Stimulated activated CD8-positive, alpha-beta memory T cell treated with anti-CD3 and anti-CD28 coated beads, Interleukin-4, amount 100 ng/mL, for 48 hours (primary cell): ENCODE measurements at places on chromosomes 7 and 10.
A peak's percentile ranks its signal among the peaks of the same experiment; 100 is the strongest.

DNA sequence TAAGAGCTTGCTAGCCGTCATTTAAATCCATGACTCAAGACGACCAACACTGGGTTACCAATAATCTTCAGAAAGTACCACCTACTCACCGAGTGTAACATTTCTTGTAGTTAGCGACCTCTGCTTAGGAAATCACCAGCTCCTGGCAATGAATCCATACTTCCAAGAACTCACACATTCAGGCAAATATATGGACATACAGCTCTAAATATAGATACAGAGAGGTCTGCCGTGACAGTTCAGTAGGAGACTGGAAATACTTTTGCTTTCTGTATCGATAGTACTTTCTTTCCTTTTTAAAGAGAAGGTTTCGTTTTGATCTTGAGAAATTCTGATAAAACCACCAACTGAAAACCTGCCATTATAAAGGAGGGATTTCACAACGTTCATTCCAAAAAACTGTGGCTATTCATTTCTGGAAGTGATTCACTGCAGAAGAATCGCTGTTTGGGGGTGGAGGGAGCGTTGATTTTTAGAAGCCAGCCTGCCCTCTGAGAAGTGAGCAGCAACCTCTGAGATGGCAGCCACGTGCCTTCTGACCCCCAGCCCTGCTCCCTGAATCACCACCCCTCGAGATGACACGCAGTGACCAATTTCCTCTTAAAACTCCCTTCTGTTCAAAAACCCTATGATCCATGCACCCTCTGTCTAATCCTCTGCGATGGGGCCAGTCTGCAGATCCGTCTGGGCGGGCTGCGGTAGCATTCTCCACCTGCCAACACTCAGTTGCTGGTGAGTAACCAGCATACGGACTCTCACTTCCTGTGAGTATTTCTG lies 179.0 kb upstream of the KLF14 start:
- peak; percentile 85 for DNase-seq

DNA sequence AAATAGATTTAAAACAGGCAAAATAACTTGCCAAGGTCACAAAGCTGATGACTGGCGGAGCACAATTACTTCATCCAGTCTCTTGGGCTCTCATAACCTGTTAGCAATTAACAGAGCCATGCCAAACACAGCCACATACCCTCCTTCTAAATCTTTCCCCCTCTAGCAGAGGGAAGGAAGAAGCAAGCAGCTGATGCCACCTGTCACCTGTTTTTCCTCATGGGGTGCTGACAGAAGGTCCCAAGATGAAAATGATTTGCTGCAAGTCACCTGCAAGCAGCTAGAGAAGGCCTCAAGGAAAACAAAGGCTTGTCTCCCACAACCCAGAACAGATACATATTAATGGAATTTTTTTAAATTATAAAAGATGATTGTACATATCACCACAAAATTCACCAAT lies 117.8 kb downstream of the GFRA1 start:
- no peak for DNase-seq

DNA sequence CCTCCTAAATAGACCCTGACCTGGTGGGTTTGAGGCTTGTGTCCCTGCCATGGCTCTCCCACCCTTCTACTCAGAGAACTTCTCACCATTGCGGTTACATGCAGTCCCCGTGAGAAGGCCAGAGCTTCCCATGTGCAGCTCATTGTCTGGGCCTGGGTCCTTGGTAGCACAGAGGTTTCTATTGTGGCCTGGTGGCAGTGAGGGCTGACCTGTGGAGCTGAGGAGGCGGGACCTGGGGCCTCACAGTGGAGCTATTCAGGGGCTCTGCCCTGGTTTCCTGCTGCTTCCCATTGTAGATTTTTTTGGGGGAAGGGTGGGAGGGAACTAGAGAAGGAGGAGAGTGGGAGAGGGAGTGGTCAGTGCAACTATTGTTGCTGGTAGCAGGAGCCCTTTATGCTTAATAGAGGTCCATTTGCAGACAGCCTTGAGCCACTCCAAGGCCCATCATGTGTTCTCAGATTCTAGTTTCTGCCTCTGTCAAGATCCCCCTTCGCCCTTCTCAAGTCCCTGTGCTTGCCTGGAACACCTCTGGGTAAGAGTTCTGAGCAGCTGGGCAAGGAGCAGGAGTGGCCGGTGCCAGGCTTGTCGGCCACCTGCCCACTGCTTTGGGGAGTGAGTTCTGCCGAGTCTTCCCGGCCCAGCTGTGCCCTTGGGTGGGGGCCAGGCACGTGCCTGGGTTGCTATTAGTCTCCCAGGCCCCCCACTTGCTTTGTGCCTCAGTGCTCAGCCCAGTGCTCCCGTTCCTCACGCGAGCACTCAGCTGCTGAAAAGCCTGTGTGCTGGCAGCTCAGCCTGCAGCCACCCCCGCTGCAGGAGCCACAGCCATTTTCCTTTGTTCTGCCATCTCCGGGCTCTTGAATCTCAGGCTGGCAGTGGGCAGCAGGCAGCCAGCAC lies 10.7 kb downstream of the TSPAN14 start:
- peak; percentile 35 for DNase-seq

- no peak for DNase-seq
Observed at GRCh38 chr7:15936991-15937390, 250.5 kb upstream of the MEOX2 start.

DNA sequence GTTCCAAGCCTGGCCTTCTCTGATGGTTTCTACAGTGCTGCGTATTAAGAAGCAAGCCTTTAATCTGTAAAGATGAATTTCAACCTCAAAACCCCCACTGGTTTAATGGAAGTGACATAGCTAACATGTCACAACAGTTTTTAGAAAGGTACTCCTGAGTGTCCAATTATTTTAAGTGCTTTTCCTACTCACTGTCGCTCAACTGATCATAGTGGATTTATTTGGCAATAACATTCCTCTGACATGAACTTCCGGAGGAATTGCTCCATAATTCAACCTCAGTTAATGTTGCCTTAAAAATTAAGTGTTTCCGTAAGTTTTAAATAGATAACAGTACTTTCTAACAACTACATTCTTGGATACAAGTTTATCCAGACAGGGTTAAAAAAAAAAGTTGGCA lies 57.5 kb downstream of the AGMO start:
- DNase-seq: no peak

DNA sequence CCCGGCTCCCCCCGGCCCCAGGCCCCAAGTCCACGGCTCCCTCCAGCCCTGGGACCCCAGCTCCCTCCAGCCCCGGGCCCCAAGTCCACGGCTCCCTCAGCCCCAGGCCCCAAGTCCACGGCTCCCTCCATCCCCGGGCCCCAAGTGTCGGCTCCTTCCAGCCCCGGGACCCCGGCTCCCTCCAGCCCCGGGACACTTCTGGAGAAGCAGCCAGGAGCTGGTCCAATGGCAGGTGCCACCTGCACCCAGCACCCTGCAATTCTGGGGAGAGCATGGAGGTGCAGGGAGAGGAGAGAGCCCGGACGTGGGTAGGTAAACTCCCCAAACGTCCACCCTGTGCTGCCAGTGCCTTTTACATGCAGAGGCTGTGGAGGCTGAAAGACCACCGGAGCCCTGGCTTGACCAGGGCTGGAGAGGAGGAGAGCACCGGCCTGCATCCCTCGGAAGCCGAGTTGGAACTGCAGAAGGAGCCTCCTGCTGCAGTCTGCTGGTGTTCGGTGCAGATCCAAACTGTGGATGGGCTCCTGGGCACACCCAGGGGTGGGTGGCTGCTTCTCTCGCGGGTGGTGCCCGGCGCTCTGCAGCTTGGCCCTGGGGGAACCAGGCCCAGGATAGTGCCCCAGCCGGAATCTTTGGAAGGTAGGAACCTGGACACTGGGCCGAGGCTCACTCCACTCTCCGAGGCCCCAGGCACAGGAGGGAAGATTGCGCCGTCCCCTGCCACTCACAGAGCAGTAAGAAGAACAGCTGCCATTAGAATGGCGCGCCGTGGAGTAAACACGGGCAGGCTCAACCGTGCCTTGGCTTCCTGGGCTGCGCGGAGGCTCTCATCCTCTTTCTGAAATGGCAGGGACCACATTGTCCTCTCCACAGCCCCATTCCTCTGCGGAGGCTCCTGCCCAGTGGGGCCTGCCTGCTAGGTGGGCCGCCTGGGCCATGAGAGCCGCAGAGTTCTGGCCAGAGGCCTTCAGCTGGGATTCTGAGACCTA lies 14.7 kb downstream of the SHH start:
- no peak for DNase-seq

- DNase-seq: no peak
Observed at GRCh38 chr7:88669913-88670312, 89.6 kb upstream of the ZNF804B start.

GRCh38 chr10:48572414-48572813 lies 32.5 kb downstream of the ARHGAP22 start:
- DNase-seq: no peak

- no peak for DNase-seq
Observed at GRCh38 chr7:123548406-123548805, 9.2 kb downstream of the NDUFA5 start.

- no peak for DNase-seq
Observed at GRCh38 chr7:47093320-47094234, 488.3 kb downstream of the TNS3 start.

GRCh38 chr10:3494131-3494837 lies 290.7 kb downstream of the KLF6 start:
- no peak for DNase-seq

GRCh38 chr10:132881186-132881920 lies 61.0 kb downstream of the CFAP46 start:
- DNase-seq: no peak

GRCh38 chr7:23246555-23246954 lies at the start of gene GPNMB:
Gene GPNMB, plus strand, starts transcription at chr7:23246775. Its CDS starts 83 bp downstream, at chr7:23246858.
- no peak for DNase-seq

DNA sequence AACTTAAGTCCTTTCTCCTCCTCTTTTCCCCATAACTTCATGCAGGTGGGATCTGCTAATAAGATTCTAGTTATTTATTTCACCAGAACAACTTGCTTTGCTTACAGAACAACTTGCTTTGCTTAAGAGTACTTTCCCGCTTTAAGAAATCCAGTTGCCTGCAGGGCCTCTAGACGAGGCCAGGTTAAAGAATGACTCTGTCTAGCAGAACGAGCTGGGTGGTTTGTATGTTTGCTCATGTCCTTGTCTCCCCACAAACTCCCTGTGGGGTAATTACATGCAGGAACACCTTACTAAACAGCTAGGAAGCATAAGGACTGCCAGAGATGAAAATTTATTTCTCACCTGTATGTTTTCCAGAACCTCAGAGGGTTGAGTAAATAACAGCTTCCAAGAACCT lies 8.8 kb upstream of the FZD8 start:
- DNase-seq: no peak

DNA sequence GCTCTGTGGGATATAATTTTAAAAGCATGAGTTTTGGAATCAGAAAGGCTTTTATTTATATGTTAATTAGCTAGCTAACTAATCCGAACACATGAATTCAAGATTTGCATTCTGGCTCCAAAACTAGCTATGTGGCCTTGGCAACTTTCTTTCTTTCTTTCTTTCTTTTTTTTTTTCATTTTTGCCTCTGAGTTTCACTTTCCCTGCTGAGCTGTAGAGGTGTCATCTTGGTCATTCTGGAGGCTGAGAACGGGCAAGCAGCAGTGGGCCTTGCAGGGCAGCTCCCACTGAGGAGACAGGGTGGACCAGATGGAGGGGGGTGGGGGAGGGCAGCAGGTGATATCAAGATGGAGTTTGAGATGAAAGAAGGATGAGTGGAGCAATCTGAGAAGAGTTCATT lies 24.8 kb upstream of the SFMBT2 start:
- DNase-seq: no peak

GRCh38 chr7:43283706-43284105 lies 171.3 kb downstream of the HECW1 start:
- DNase-seq: no peak

- no peak for DNase-seq
Observed at GRCh38 chr10:83301732-83302131, 837.6 kb upstream of the GHITM start.

- no peak for DNase-seq
Observed at GRCh38 chr7:154856733-154857132, 146.2 kb downstream of the PAXIP1 start.

GRCh38 chr7:122311050-122311700 lies 6.6 kb upstream of the FEZF1 start:
- no peak for DNase-seq

GRCh38 chr10:114387784-114388183 lies 16.5 kb downstream of the AFAP1L2 start:
- DNase-seq: no peak

GRCh38 chr10:85978566-85979358 lies 387.8 kb downstream of the GRID1 start:
- no peak for DNase-seq

DNA sequence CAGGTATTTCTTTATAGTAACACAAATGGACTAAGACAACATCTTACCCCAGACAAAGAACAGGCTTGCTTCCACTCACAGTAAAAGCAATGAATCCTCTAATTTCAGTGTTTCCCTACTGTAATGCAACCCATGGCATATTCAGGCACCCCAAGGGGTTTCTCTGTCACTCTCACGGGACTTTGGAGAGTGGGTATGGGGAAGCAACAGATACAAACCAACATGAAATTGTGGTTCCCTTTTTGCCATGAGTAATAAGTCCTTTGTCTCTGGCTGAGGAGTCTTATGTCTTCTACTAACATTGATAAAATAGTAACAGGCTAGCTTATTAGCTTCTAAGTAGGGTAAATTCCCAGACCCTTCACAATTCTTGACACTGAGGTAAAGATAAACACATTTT lies 51.4 kb upstream of the AOAH start:
- DNase-seq: no peak

GRCh38 chr7:150695654-150696053 lies 10.1 kb downstream of the GIMAP2 start:
- no peak for DNase-seq

- DNase-seq: peak; percentile 43
Observed at GRCh38 chr7:134737566-134738345, 41.7 kb upstream of the CALD1 start.

- no peak for DNase-seq
Observed at GRCh38 chr10:30531751-30532530, 97.6 kb downstream of the LYZL2 start.

DNA sequence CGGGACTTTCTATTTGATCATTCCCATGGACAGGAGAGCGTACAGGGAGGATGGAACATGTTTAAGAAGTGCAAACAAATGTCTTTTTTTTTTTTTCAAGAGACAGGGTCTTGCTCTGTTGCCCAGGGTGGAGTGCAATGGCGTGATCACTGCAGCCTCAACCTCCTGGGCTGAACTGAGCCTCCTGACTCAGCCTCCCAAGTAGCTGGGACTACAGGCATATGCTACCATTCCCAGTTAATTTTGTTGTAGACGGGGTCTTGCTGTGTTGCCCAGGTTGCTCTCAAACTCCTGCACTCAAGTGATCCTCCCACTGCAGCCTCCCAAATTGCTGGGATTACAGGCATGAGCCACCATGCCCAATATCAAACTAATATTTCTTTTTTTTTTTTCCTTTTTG lies 40.5 kb downstream of the SPDYE5 start:
- no peak for DNase-seq

GRCh38 chr10:1657479-1657878 lies 79.8 kb downstream of the ADARB2 start:
- DNase-seq: no peak

- peak; percentile 66 for DNase-seq
Observed at GRCh38 chr10:79444199-79445119, 965 bp downstream of the ZCCHC24 start.
